Heart left ventricle (tissue), 16 donors: ENCODE measurements at places on chromosomes 2 and 18. TPM values are rescaled to one million over a fixed set of nuclear protein-coding genes. Genes with fewer than 3 reads are reported as not detected.

DNA sequence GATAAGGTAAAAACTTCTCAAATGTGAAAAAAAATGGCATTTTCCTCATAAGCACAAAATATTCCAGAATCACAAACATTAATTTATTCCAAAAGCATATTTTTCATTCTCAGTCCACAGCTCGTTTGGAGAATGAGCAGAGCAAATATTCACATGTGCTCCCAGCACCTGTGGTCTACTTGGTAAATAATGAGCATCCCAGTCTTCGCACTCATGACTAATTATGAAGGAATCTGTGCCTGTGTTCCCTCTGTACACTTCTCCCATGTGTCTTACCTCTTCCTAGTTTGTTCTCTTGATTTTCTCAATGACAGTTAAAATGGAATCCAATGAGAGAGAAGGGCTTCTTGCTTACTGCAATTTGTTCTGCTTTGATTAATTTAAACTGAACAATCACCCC is 671.0 kb upstream of the SOX11 start:
- DNase-seq, result no peak

DNA sequence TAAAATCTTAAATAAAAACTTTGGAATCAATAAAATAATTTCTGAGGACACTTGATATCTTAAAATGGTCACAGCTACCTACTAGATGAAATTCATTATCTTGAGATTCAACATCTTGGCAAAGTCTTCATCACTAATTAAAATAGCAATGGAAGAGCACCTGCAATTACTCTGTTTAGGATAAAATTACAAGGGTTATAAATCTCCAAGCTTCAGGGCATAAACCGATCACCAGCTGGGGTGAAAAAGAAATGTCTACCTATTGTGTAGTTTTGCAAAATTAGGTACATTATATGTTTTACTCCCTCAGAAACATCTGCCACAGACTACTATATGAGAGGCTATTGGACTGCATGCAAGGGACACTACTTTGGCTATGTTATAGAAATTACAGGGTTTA is 327.1 kb downstream of the CCDC178 start:
- DNase-seq, result no peak

GRCh38 chr2:176074919-176075425 is 8.8 kb downstream of the EVX2 start:
- no peak for DNase-seq

GRCh38 chr2:70471129-70471528 is 82.5 kb downstream of the TGFA start:
- DNase-seq, result no peak

The KLHL29 gene
- 1.4 TPM for polyA plus RNA-seq

The FBXO36 gene
- polyA plus RNA-seq, result 0.23 TPM
